Stimulated activated CD8-positive, alpha-beta memory T cell treated with anti-CD3 and anti-CD28 coated beads, Interleukin-4, amount 100 ng/mL, for 24 hours (primary cell): ENCODE measurements at places on chromosomes 13 and 19.

GRCh38 chr19:35272122-35272719, 3.5 kb downstream of the USF2 start:
- DNase-seq, result no peak

- no peak for DNase-seq
Observed at GRCh38 chr19:37963190-37963936, 56.4 kb downstream of the SIPA1L3 start.

GRCh38 chr13:39129213-39129612, 91.0 kb downstream of the NHLRC3 start:
- no peak for DNase-seq

DNA sequence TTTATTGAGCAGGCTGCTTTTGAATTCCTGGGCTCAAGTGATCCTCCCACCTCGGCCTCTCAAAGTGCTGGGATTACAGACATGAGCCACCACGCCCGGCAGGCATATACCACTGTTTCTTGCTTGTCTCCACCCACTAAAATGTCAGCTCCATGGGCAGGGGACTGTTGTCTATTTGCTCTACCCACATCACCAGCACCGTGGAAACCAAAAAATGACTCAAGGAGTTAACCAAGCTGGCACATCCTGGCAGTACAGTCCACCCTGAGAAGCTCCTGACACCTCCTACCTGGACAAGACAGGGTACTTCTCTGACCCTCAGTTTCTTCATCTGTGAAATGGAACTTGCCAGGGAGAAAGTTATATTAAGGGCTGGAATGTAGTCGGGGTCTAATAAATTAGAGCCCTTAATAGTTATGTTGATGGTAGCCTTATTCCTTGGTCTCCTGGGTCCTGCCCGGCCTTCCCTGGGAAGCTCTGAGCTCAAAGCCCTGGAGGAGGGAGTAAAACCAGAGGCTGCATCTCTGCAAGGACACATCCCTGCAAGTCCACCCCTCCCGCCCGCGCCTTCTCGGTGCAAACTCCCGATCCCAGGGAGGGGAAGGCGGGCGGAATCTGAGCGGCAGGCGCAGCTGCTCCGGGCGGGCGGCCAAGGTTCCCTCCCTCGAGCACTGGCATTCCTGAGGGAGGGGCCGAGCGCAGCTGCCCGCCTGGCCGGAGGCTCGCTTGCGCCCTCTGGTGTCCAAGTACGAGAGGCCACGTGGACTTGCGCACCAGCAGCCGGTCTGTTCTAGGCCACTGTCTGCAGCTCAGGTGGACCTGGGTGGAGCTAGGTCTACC, 14.1 kb downstream of the RDH8 start:
- DNase-seq, result peak; percentile 76

DNA sequence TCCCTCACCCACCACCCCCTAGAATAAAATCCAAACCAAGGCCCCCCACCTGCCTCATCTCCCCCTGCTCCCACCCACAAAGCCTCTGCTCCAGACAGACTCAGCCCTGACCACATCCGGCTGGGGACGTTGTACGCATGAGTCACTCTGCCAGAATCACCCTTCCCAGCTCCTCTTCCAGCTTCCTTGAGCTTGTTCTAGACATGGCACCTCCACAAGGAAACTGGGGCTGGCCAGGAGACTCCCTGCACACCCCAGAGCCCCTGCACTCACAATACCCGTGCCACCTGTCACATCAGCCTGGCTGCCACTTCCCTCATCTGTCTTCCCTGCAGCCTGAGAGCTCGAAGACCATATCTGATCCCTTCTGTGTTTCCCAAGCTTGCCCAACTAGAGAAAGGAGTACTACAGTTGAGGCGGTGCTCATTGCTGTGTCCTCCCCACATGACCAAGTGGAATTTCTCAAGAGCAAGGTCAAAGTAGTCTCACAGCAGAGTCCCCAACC, 9.7 kb downstream of the DEDD2 start:
- DNase-seq, result no peak

GRCh38 chr19:53655042-53655665, 23.4 kb downstream of the DPRX start:
- DNase-seq, result no peak

DNA sequence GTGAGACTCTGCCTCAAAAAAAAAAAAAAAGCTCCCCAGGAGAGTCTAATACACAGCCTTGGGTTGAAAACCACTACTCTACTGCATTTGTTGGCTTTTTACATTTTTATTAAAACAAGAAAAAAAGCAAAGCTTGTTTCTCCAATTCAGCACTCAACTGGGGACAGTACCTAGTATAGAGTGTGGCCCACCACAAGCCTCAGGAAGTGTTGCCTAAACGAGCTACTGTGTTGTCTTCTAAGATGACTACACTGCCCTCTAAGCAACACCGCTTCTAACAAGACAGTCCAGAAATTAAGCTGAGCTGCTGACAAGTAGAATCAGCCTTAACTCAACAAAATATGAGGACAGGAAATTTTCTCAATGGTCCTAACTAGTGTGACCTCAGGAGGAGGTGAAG, 522.2 kb downstream of the FGF9 start:
- DNase-seq, result no peak

DNA sequence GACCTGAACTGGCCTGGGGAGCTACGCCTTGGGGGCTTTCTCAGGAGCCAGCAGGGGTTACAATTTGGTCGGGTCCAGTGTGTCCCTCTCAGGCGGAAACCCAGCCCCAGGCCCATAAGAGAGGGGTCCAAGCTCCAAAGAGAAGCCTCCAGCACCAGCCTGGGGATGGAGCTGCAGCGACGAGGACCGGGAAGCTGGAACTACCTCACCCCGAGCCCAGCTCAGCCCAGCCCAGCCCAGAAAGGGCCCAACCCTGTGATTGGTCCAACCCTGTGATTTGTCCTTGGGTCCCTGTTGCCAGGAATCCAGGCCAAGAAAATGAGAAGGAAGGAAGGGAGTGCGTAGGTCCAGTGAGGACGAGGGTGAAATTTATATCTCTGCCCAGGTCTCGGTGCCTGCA, 24.1 kb downstream of the CLEC4M start:
- DNase-seq, result no peak

GRCh38 chr19:2906631-2907195, 6.0 kb downstream of the ZNF57 start:
- DNase-seq, result no peak

DNA sequence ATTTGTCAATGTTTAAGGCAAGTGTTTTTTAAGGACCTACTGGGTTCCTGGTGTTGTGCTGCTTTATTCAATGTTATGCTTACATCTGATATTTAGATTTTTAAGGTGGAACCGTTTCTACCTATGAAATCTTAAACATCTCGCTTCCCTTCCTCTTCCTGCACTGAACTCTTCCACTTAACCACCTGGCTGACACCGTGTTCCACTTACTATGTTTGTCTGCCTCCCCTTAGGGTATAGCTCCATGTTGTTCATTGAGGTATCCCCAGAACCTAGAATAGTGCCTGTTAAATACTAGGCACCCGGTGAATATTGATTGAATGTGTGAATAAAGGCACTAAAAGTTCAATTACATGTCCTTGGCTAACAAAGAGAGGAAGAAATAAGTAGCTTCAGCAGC, 104.9 kb downstream of the RNF17 start:
- no peak for DNase-seq

- DNase-seq, result no peak
Observed at GRCh38 chr19:4454747-4455718, 2.6 kb downstream of the UBXN6 start.

GRCh38 chr13:49530457-49530856, 34.7 kb downstream of the PHF11 start:
- DNase-seq, result no peak

DNA sequence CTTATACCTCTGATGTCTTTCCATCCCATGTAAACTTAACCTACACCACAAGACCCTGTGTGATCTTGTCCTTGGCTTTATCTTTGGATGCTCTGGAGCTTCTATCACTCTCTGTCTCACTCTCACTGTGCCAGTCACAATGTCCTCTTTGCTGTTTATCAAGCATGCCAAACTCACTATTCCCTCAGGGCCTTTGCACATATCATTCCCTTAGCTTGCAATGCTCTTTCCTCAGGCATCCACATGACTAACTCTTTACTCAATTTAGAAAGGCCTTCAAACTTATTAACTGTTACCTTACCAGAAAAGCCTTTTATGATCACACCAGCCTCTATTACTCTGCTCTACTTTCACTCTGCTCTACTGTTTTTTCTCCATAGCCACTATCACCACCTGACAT, 354.1 kb downstream of the RFC3 start:
- no peak for DNase-seq

DNA sequence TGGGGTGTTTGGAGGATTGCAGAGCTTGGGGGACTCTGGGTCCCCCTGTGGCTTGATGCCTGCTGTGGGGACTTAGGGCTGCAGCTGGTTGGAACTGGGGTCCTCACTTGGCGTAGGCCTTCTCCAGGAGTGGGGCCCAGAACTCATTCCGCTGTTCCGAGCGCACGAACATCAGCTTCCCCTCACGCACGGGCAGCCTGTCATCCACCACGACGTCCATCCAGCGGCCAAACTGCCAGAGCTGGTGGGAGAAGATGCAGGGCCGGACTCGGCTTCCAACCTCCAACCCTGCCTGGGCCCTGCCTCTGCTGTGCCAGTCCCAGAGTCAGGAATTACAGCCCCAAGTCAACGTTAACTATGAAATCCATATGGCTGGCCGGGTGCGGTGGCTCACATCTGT, 2.6 kb downstream of the CAPN12 start:
- DNase-seq, result no peak

- no peak for DNase-seq
Observed at GRCh38 chr13:111906306-111906705, 160.6 kb upstream of the SOX1 start.

DNA sequence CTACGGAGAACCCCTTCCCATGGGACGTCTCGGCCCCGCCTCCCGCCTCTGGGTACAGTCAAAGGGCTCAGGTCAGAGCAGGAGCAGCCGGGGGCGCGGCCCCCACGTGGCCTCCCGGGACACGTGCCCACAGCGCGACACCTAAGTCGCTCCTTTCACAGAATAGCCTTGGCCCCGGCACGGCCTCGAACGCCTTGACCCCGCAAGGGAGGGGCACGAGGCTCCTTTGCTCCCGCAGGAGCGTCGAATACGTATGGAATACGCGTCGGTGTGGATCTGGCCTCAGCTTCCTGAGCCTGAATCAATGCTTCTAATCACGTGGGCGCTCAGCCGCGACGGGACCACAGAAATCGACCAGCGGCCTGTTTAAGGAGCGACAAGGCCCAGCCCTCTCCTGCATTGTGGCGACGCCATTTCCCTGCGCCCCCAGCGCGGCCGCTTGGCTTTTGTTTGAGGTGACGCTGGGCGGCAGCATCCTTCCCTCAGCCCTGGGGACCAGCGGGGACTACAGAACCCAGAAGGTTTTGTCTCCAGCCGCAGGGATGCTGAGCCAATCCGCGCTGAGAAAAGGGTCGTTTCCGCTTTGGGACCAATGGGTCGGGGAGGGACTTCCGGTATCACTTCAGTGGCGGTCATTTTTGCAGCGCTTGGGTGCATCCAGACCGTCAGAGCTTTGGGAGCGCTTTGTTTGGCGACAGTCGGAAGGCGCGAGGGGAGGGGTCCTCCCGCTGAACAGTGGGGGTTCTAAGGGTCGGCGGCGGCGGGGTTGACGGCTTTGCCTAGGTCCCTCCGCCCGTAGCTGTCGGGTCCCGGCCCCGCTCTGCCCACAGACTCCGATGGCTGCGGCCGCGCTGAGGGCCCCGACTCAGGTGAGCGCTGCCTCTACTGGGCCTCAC, at the start of gene ZIK1:
Gene ZIK1 (plus strand): TSS at position 625 of the 896 bp plus-strand sequence. CDS start 212 bp downstream, at position 837.
- DNase-seq, result peak; percentile 74

DNA sequence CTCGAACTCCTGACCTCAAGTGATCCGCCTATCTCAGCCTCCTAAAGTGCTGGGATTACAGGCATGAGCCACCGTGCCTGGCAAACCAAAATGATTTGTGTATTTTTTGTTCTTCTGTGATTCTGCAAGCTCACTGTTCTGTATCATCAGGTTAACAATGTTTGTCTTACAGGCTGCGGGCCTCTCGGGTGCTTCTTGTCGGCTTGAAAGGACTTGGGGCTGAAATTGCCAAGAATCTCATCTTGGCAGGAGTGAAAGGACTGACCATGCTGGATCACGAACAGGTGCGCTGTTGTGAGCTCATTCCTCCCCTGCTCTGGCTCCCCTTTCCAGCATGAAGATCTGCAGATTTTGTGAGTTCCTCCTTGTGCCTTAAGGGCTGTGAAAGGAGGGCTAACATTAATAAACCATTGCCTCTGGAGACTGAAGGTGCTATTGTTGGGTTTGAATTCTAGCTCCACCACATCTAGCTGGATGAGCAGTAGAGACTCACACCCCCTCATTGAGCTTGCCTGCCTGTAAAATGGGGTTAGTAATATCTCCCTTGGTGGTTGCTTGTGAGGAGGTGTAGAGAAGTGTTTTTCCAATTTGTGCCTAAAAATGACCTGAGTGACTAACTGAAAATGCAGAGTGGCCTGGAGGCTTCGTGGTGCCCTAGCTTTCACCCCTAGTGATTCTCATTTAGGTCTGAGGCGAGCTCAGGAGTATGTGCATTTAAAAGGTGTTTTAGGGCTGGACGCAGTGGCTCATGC, 12.9 kb downstream of the SAE1 start:
- DNase-seq, result no peak

DNA sequence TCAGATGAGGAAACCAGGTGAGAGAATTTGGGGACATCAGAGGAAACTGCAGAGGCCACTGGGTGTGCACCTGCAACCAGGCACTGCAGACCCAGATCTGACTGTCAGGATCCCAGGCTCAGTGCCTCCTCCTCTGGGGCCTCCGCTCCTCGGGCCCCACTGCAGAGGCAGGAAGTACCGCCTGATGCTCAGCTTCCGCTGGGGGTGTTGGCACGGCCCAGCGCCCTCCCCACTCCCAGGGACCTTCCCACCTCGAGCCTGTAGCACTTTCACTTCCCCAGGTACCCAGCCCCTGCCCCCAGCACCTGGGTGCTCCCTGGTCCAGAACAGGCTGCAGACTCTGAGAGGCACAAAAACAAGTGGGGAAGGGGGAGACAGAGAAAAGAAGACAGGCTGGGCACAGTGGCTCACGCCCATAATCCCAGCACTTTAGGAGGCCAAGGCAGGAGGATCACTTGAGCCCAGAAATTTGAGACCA, 1.4 kb upstream of the CD37 start:
- peak; percentile 44 for DNase-seq

- DNase-seq, result no peak
Observed at GRCh38 chr19:55418185-55418584, 10.6 kb upstream of the UBE2S start.

DNA sequence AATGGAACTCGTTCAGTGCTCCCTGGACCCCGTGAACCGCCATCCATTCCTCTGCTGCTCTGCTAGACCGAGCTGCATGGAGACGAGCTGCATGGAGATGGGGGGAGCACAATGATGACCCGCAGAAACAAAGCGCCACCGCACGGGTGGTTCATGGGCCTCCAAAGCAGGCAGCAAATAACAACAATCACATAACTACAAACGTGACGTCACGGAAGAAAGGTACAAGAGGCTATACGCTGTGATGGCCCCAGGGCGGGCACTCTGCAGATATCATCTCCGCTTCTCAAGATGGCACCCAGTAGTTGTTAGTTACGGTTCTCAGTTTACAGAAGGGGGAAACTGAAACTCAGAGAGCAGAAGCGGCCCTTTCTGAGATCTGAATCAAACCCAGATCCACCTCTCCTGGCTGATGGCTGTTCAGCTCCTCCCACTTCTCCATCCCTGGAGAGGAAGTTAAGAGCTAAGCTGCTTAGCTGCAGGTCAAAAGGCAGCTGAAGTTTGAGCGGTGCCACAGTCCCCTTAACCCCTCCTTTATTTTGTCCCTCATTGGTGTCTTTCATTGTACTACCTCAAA, 1.7 kb downstream of the ATP13A1 start:
- DNase-seq, result no peak
